Breast epithelium (tissue), 4 donors: ENCODE measurements at places on chromosomes 7 and 10. TPM values are rescaled to one million over a fixed set of nuclear protein-coding genes. Genes with fewer than 3 reads are reported as not detected.

The ZNF365 gene
- total RNA-seq: 0.66 TPM

DNA sequence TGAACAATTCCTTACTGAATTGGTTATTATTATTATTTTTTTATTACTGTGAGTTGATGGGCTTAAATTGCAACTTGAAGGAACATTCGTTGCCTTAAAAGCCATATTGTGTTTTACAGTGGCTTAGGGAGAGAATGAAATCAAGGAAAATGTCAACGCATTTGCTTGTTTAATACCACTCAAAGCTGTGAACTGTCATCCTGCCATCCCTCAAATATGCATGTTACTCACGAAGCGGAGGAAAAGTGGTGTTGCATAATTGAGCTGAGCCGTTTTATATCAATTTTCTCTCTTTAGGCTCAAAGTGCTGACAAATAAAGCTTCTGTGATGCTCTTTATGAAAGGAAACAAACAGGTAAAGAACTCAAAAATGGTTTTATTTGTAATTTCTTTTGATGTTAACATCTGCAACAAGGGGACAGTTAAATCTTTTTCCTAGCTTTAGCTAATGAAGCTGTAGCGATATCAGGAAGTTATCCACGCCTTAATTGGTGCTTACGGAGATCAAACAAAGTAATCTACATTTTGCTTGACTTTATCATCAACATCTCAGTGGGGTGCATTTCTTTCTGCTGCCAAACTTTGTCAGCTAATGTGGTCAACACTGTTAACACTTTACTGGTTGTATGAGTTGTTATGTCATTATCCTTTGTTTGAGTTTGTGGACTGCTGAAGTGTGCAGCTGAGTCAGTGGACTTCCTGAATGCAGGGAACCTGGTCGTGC, 33.1 kb downstream of the GLRX3 start:
- DNase-seq: no peak

DNA sequence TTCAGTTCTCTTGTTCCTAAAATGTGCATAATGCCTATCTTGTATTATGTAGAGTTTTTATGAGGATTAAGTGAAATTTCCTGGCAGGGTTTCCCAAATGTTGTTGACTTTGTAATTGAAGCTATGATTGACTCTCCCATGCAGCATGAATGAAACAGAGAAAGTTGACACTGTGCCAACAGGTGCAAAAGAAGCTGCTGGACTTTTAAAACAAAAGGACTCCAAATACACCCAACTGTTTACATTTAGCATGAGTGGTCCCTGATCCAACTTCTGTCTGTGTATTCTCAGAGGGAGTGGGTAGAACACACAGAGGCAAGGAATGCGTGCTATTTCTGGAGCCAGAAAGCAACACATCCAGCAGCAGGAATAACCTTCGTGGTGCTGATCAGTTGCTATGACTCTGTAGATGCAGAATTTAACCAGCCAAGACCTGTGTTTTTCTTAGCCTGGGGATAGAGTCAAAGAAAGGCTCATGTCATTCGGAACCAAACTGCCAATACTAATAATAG, 14.4 kb upstream of the RBM20 start:
- peak; percentile 53 for DNase-seq

The HDAC9 gene
- total RNA-seq: 7.2 TPM
